ENCODE measurements at places on chromosomes 1 and 21.

DNA sequence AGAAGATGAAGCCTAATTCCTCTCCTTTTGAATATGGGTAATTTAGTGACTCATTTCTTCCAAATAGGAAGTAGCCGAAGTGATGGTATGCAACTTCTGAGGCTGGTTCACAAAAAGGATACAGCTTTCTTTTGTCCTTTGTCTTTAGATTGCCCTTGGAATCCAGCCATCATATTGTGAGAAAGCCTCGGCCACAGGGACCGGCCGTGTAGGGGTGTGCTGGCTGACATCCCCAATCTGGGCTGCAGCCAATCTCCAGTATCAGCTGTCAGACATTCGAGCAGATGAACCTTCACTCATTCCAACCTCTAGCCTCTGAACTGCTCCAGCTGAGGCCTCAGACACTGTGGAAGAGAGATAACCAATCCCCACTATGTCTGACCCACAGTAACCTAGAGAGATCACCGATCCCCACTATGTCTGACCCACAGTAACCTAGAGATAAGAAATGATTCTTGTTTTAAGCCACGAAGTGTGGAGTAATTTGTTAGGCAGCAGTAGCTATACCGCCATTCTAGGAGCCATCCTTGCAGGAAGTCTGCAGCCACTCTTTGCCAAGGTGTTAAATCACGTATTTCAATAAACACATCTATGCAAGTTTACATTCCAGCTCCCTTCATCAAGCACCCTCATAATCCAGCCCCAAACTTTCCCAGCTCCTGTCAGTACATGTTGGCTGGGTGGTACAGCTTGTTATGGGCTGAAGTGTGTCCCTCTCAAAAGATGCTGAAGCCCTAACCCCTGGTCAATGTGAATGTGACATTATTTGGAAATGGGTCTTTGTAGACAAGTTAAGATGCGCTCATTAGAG is 2.9 kb upstream of the DIP2A start:
- DNase-seq = peak; percentile 58

- DNase-seq = no peak
These were observed 37.3 kb downstream of the MAST2 start for GRCh38 chr1:45840704-45841103.

- DNase-seq = no peak
These were observed 10.0 kb downstream of the MROH7 start for GRCh38 chr1:54651608-54652007.

DNA sequence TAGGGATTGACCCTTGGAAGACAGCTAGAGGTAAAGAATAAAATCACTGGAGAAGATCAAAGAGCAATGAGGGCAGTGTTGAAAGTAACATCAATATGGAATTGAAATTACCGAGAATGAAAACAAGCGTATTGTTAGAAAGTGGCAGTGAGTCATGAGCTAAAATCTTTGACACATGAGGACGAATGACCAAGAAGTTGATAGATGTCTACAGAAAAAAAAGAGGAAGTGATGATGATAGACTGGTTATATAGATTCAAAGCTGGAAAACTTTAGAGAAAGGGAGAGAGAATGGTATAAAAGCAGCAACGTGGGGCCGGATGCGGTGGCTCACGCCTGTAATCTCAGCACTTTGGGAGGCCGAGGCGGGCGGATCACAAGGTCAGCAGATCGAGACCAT is 12.5 kb upstream of the DNM3 start:
- no peak for DNase-seq

GRCh38 chr1:113763661-113764060 is 4.4 kb upstream of the PHTF1 start:
- no peak for DNase-seq

GRCh38 chr1:203649551-203649998 is 22.9 kb downstream of the ATP2B4 start:
- no peak for DNase-seq

- DNase-seq = no peak
These were observed 11.2 kb upstream of the SNAPIN start for GRCh38 chr1:153647346-153647714.

DNA sequence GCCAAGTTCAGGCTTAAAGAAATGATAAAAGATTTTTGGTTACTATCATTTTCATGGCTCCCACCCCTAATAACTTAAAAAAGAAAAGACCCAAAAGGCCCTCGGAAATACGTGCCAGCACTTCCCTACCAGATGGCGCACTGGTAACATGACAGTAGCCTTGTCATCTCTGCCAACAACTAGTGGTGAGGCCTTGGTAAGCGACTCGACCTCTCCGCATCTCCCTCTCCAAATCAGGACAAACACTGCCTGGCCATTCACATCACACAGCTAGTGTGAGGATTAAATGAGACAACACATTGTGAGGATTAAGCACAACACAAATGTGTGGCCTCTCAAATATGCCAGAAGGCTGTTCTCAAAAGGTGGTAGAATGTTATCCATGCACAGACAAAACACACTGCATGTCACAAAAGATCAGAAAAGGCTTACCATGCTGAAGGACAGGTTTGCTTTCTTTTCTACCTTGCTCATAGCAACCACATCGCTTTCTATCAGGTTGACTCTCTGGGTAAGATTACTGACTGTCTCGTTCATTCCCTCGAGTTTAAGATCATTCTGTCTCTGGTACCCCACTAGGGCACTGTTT is 16.4 kb downstream of the TEX38 start:
- no peak for DNase-seq

DNA sequence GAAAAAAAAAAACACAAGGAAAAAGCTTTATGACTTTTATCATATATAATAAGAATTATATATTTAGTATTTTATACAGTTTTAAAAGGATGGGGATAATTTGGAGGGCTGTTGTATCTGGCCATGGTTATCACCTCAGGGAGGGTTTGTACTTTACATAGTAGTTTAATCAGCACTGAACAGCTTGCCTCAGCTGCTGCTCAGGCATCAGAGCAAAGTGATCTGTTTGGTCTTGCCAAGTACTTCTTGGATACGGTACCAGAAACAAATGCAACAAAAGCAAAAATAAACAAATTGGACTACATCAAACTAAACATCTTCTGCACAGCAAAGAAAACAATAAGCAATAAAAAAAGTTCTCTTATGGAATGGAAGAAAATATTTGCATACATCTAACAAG is 2.6 kb upstream of the SPTA1 start:
- no peak for DNase-seq

DNA sequence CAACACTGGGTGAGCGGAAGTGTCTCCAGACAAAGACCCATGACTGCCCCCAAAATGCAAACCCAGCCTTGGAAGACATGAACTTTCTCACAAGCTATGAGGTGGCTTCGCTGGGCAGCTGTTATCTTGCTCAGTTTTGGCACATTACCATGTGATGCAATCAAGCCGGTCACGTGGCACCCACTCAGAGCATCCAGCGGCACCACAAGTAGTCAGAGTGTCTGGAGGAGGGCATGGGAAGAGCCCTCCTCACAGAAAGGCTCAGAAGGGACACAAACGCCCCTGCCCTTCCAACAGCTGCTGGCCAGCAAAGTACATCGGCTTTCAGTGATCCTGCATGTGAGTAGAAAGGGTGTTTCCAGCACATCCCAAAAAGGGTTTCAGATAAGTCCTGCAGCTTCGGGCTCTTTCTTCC is 145.5 kb upstream of the IRF2BP2 start:
- peak; percentile 94 for DNase-seq

DNA sequence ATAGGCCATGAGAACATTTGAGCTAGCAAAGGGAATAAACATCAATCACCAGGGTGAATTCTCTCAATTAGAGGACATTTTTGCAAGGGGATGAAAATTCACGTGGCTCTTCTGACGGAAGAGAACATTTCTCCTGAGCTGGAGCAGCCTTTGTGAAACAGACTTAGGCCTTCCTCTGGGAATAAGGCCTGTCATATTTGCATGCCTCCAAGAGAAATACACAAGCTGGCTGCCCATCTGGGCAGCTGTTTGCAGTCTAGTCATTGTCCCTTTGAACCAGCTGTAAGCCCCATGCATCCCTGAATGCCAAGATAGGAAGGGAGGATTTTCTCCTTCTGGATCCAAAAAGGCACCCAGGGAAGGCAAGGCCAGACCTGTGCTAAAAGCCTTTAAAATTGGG is 5.5 kb downstream of the LEMD1 start:
- DNase-seq = no peak

GRCh38 chr1:23401313-23401712 is 23.2 kb downstream of the TCEA3 start:
- no peak for DNase-seq

DNA sequence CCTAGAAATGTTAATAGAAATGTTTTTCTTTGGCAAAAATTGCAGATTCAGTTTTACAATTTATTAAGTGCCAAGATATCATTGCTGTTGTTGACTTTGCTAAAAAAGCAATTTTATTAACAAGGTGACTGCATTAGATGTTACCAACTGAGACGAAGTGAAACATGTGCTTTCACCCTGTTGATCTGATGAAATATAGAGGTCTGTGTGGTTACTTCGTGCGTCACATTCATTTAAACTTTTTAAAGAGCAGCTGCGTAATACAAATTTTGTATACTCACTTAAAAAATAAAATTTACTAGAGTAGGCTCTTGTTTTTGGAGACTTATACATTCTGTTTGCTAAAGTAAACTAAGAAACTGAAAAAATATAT is 465.7 kb downstream of the USP25 start:
- DNase-seq = peak; percentile 48

DNA sequence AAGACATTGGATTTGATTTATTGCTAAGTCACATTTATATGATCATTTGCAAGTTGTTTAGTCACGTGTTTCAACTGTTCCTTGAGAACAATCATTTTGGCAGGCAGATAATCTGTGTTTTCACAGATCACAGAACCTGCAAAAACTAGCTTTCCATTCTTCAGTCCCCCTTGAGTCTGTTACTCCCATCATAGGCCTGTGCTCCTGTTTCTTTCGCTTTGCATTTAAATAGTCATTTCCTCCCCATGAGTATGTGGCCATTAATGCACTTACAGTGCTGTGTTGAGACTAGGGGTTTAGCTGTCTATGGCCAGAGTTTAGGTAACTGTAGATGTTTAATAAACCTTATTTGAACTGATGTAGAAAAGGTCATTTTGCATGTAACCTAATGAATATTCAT is 214.5 kb downstream of the PATJ start:
- DNase-seq = no peak

GRCh38 chr1:59391212-59392179 is 94.6 kb downstream of the FGGY start:
- no peak for DNase-seq

DNA sequence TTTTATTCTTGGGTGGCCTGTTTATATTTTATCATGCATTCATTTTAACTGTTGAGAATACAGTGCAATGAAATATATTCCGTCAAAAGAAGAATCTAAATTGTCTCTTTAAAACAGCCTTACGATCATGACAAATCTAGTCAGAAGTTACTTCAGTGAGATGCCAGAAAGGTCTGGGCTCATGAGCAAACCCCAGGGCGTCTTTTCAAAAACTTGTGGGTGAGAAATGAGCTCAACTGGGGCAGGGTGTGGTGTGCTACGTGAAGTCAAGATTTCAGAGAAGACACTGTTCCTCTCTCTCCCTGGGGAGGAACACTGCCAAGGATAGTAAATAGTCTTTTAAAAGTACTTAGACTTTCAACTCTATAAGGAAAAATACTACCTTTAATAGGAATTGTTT is 13.4 kb upstream of the UAP1 start:
- no peak for DNase-seq

DNA sequence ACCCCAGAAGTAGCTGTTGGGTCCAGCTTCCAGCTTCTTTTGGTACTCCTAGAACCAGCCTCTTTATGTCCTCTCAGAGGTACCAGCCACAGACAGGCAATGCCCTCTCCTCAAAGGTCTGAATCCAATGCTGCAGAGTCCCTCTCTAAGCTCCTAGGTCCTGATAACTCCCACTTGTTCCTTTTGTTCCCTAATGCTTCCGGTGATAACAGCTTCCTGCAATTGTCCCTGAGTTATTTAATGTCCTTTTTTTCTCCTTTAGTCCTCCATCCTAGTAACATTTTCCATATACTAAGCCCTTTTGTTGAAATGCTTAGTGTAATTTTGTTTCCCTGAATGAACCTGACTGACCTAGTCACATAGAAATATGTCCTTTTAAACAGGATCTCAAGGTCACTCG is 201.7 kb upstream of the BEND5 start:
- no peak for DNase-seq

GRCh38 chr1:201001962-201002361 is 21.6 kb downstream of the KIF21B start:
- no peak for DNase-seq

- no peak for DNase-seq
These were observed 13.0 kb downstream of the TIE1 start for GRCh38 chr1:43313771-43314170.

DNA sequence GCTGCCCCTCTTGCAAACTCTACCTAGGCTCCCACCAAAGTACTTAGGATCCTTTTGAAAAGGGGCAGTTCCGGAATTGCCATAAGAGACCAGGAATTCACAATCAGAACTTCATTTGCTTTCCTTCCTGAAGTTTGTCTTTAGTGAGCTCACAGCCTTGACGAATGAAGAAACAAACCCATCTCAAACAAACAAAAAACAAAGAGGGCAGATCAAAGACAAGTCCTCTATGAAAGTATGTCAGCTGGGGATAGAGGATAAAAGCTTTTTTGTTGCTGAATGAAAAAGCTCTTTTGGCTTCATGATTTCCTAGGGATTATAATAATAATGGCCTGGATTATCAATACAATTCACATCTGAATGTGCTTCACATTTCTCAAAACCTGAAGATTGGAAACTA is 357.9 kb upstream of the DUSP10 start:
- DNase-seq = no peak

GRCh38 chr1:232704694-232705680 is 75.1 kb upstream of the SIPA1L2 start:
- peak; percentile 63 for DNase-seq

DNA sequence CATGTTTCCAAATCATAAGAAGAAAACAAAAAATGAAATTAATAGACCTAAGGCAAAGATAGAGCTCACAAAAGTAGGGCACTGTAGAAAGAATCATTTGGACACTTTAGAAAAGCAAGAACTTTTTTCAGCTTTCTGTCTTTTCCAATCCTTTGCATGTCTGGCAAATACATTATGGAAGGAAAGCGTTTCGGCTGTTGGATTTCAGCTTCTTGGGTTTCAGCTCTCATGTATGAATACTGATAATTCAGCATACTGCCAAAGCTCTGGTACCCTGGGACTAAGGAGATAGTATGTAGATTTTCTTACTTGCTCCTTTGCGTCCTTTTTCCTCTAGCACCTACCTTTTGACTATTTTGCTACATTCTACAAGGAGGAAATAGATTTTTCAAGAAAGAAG is 375.9 kb downstream of the BRINP3 start:
- DNase-seq = no peak

DNA sequence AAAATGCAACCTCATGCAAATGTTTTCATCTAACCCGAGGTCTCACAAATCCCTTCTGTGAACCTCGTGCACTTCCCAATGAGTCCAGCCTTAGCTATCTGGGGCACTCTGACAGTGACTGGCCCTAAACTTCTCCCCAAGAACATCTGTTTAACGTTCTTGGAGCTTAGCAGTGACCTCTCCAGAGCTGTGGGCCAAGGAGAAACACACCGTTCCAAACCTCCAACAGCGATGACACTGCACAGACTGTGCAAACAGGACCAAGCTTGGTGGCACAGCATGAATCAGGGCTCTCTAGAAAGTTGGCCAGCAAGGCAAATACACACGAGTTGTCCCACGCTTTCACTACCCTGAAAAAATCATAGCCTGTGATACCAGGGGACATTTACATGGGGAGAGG is 15.8 kb downstream of the BEND5 start:
- DNase-seq = no peak

Data from brain microvascular endothelial cell (primary cell).